ENCODE measurements at places on chromosomes 16 and 17.

- DNase-seq, result peak; percentile 88
These were observed 61.3 kb upstream of the ADORA2B start for GRCh38 chr17:15883617-15884111.

- DNase-seq, result no peak
These were observed 50.8 kb downstream of the ZFHX3 start for GRCh38 chr16:72997141-72997542.

DNA sequence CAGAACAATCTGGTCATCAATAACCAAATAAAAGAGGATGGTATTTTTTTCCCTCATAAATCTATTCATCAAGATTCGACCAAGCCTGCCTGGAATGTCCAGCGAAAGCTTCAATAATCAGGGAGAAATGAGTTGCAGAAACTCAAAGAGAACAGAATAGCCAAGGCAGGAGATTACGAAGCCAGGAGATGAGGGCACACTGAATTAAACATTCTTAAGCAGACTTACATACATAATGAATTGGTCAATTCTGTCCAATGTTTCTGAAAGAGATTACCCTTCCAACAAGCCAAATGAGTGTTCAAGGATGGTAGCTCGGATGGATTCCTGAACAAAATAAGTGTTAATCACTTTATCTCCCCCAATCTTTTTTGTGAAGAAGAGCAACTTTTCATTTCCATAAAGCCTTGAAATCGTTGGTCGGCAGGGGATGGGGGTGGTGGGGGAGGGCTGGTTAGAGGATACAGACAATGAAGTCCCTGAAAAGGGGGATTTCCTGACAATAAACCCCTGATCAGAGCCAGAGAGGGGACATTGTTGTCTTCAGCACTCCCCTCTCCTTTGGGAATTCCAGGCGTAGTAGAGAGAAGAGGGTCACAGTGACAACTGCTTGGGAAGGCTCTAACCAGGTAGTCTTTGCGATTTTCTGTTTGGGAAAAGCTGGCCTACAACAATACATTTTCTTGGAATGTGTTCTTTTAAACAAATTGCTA lies 20.7 kb downstream of the TOX3 start:
- DNase-seq, result no peak

DNA sequence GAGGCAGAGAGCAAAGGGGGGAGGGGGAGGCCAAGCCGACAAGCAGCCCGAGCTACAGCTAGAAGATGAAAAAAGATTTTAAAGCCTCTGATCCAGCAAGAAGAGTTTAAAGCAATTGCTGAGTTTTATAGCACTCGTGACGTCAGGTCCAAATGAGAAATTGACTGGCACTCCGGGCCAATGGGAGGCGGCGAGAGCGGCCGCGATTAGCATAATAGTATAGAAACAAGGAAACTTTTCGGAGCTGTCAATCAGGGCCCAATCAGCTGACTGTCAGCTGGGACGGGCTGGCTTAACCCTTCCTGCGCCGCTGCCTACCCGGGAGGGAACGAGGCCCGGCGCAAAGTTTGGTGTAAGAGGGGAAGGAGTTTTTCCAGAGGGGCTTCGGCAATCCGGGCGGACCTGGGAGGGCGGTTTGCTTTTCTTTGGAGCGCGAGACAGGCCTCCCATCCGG lies at the start of gene MAF:
Gene MAF (minus strand): TSS at position 100 of the 454 bp plus-strand sequence. CDS start 835 bp downstream, outside the sequence.
- no peak for DNase-seq

DNA sequence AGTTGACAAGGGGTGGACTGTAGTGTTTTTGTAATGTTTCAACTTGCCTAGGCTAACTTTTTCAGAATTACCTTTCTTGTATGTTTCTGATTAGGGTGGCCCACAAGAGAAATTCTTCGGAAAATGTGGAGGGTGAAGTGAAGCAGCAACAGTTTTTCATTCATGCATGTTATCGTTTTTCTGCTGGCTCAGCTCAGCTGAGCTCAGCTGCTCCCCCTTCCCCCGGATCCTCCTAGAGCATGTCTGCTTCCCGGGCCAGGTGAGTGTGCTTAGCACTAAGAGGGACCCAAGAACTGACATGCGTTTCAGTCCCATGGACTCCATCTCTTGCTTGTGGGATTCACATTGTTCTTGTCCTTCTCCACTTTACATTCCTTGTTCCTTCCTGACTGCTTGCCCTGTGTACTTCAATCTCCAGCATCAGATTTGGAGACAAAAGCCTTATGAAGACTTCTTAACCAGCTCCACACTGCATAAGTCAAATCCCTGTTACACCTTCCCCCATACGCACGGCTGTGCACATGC lies 33.6 kb downstream of the SCPEP1 start:
- no peak for DNase-seq

GRCh38 chr16:19808061-19808641 lies 76.5 kb downstream of the GPRC5B start:
- DNase-seq, result no peak

DNA sequence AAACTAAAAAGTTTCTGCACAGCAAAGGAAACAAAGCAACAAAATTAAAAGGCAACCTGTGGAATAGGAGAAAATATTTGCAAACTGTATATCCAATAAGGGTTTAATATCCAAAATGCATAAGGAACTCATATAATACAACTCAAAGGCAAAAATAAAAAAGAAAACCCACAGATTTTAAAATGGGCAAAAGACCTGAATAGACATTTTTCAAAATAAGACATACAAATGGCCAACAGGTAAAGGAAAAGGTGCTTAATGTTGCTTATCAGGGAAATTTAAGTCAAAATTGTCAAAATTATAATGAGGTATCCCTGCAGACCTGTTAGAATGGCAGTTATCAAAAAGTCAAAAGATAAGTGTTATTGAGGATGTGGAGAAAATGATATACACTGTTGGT lies 133.5 kb upstream of the CACNG5 start:
- no peak for DNase-seq

GRCh38 chr16:81376880-81377279 lies 62.1 kb downstream of the GAN start:
- no peak for DNase-seq

GRCh38 chr17:19449656-19450055 lies 38.6 kb downstream of the RNF112 start:
- DNase-seq, result no peak

DNA sequence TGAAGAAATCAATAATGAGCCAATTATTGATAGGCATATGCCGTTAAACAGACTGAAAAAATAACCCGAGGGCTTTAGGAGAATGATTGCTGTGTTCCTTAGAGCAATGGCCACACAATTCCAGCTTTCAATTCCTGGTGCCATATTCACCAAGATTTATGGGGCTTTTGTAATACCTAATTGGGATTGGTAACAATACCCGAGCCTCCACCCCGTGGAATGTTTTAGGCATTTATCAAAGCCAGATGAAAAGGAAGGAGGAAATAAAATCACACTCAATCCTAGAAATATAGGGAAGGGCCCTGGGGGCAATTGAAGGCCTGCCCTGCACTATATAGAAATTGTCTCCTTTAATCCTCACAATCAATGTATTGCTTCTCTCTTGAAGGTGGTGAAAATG lies 42.1 kb upstream of the MLYCD start:
- no peak for DNase-seq

GRCh38 chr17:75927286-75927922 lies 13.4 kb downstream of the FBF1 start:
- DNase-seq, result no peak

DNA sequence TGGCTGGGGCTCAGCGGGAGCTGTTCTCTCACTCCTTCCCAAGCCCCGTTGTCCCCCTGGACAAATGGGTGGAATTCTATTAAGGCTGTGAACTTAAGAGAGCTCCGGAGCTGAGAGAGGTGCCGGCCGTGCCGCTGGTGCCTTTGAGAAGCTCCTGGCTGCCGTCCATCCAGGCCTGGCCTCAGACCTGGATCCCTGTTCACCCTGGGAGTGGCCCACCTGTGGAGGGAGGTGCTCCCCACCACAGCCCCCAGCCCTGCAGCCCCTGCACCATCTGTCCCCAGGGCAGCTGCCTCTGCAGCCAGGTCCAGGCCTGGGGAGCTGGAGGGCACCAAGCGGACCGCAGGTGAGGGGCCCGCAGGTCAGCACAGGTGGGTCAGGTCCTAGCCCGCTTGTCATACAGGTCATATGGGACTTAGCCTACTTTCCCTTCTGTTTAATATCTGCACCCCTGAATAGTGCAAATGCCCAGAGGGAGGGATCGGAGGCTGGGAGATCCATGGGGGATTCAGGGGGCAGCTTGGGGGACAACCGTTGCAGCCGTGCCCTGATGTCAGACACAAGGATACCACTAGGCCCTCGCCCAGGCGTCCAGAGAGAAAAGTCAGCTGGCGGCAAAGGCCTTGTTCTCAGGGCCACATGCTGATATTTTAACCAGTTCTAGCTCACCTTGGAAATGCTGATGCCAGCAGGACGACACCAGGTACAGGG lies 15.2 kb upstream of the METRNL start:
- DNase-seq, result no peak

- no peak for DNase-seq
These were observed 6.5 kb upstream of the CCL2 start for GRCh38 chr17:34248511-34249024.

- no peak for DNase-seq
These were observed 439.5 kb downstream of the CA10 start for GRCh38 chr17:51718983-51719382.

Data from HS-5 (cell line).